ENCODE measurements at places on chromosomes 5 and 9.

DNA sequence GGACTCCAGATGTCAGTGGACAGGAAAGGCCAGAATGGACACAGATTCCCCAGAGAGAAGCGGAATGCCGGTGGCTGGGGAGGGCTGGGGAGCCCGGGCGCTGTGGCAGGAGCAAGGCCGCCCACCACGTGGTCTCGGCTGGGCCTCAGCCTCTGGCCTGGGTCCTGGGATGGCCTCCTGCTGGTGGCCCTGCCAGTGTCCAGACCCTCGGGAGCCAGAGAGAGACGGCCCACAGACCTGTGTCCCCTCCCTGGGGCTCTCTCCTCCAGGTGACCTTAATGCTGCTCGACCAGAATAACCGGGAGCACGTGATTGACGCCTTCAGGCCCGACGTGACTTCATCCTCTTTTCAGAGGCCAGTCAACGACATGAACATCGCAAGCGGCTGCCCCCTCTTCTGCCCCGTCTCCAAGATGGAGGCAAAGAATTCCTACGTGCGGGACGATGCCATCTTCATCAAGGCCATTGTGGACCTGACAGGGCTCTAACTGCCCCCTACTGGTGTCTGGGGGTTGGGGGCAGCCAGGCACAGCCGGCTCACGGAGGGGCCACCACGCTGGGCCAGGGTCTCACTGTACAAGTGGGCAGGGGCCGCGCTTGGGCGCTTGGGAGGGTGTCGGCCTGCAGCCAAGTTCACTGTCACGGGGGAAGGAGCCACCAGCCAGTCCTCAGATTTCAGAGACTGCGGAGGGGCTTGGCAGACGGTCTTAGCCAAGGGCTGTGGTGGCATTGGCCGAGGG, 19.0 kb downstream of the FBXW5 start:
- no peak for DNase-seq

GRCh38 chr5:83471405-83472212, at the start of gene VCAN:
VCAN (plus strand) TSS chr5:83471744; CDS start chr5:83483519, 11,775 bp downstream.
- DNase-seq: no peak

GRCh38 chr5:42349163-42349562, 74.1 kb upstream of the GHR start:
- no peak for DNase-seq

DNA sequence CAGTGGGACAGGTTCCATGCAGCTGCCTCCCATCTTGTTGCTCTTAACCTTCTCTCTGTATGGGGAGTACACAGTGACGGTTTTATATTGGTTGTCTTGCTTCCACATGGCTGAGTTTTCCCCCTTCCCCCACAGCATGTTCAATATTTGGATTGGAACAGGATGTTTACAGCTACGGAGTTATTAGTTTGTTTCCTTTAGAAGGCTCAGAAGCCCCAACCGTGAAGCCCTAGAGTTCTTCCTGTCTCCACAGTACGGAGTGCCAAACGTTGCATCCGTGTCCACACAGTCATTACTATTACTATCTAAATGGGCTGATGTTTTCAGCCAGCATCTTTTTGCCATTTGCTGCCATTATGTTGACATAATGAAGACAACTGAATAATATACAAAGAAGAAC, 277.5 kb downstream of the MARCHF11 start:
- no peak for DNase-seq

DNA sequence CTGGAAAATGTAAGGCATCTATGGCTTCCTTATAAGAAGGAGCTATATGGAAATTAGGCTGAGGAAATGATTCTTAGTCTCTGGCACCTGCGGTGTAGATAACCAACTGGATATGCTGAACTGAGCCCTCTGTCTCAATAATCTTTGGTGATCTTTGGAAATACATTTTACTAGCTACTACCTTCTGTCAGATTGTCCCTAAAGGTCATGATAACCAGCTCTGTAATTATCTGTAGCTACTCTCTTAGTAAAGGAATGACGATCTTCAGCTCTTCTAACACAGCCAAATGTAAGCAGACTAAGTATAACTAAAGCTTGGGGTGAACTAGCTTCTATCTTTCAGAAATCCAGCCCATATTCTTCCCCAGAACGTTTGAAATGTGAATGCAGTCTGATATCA, 124.9 kb upstream of the GRHPR start:
- DNase-seq: no peak

GRCh38 chr9:132026932-132027585, 52.6 kb downstream of the MED27 start:
- DNase-seq: no peak

- no peak for DNase-seq
Measured at GRCh38 chr5:179920175-179920574, 12.5 kb upstream of the TBC1D9B start.

DNA sequence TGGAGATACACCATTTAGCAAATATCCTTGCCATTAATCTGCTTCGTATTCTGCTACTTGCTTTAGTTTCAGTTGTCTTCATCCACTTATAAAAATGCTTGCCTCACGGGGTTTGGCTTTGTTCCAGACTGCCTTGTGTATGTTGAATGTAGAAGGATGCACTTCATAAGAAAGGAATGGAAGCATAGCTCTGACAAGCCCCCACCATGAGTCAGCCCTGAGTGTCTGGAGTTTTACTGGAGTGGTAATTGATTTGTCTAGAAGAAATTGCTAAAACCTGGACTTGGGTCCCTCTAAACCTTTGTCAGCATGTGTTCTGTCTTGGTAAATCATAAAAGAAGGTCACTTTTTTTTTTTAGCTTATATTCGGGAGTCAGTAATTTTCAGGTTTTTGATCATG, 4.6 kb downstream of the TEX48 start:
- no peak for DNase-seq

DNA sequence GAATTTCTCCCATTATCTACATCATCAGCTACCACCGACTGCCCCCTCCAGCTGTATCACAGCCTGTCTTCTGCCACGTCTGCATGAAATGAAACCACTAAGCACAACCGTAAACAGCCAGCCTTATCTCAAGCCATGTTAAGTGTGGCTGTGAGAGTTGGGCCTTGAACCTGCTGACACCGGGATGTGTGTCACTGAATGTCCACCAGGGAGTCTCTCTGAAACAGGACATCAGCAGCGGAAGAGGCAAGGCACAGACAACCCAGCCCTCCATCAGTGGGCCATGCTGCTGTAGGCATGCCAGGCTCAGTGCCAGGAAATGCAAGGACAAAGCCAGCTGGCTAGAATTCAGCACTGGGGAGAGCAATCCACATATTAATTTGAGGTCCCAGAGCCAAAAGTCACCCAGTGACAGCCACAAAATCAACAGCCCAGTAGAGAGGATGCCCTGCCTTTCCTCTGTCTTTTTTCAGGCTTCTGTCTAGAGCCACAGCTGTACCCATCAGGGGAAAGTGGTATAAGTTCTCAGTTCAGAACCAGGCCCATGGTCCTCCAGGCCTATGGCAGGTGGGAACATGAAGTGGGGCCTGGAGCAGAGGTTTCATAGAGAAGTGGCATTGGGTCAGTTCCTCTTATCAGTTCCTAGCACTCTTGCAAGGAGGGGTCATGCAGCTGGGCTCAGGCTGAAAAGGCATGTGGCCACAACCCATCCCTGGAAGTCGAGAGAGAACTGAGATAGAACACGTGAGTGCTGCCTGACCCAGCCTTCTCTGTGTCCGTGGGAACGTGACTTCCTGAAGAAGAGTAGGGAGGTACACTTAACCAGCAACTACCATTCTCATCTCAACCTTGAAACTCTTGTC, 199.4 kb downstream of the ESM1 start:
- no peak for DNase-seq

DNA sequence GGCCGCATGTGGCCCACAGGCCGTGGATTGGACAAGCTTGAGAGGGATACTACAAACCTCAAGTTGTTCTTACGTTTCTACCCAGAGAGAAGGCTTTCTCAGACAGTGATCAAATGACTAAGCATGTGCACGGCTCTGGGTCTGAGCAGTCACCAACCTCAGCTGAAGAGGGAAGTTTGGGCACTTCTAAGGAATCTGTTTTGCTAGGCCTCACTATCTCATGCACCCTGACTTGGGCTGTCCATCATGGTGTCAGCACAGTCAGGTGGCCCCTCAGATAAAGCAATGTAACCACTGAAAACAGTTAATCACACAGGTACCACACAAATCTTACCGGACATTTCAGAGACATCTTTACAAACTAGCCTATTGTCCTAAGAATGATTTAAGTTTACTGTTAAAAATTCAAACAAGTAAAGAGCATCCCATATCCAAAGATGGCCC, 24.6 kb downstream of the CSF2 start:
- DNase-seq: no peak

GRCh38 chr5:134227776-134228175, 1.9 kb upstream of the PPP2CA start:
- DNase-seq: no peak

- no peak for DNase-seq
Measured at GRCh38 chr5:111779260-111779921, 22.4 kb upstream of the NREP start.

DNA sequence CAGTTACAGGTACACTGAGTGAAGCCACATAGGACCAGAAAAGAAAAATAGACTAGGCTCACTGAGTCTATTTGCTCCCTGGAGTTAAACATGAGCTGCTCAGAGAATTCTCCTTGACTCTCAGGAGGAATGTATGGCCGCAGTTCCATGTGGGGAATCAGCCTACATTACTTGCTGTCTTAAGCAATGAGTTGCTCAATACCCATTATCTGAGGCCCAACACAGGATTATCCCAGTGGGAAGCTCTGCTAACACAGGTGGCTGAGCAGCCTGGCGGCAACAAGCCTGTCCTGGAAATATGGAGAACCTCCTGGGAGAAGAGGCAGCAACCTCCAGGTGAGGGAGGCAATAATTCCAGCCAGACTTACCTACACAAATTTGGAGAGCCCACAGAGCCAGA, 177.5 kb upstream of the NREP start:
- DNase-seq: no peak

DNA sequence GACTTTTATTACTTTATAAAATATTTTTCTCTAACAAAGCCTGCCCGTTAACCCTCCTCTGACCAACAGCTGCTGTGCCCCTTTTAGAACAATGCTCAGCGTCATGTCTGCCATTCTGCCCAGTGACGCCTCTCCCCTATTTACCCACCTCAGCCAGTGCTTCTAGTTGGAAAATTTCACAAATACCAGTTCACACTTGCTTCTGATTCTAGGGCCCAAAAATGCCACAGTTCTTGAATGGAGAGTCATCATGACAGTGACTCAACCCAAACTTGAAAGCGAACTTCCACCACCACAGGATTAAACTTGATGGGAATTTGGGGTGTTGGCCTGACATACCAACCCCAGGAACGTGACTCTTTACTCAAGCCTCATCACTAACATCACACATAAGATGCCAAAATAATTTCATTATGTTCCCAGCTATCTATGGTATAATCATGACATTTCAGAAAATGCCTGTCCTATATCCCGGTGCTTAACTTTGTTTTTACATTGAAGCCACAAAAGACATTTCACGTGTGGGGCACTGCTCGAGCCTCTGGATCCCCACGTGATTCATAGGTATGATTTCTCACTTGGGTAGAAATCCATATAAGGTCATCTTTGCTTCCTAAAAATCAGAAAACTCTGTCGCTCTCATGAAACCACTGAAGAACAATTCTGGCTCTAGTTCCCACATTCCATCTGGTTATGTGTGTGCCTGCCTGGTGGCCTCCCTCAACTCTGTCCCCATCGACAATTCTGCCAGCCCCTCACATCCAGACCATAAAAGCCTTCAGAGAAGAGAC, 220.9 kb downstream of the ACTL7B start:
- no peak for DNase-seq

GRCh38 chr5:34501016-34501415, 155.1 kb upstream of the RAI14 start:
- DNase-seq: no peak

DNA sequence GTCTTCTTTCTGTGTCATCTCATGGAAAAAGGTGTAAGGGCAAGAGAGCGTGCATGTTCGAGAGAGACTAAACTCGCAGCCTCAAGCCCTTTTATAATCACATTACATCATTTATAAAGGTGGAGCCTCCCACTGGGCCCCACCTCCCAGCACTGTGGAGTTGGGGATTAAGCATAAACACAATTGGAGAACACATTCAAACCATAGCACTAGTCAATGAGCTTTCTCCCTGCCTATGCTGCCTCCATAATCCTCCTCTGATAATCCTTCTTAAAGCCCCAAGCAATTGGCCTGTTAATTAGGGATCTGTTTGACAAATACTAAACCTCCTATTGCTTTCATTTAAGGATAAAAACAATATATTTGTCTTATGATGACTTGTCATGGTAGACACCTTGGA, 99.6 kb downstream of the NMUR2 start:
- DNase-seq: no peak

- DNase-seq: no peak
Measured at GRCh38 chr5:135217669-135218485, 181.2 kb downstream of the MACROH2A1 start.

- DNase-seq: no peak
Measured at GRCh38 chr5:7793895-7794294, 57.0 kb downstream of the CFAP90 start.

DNA sequence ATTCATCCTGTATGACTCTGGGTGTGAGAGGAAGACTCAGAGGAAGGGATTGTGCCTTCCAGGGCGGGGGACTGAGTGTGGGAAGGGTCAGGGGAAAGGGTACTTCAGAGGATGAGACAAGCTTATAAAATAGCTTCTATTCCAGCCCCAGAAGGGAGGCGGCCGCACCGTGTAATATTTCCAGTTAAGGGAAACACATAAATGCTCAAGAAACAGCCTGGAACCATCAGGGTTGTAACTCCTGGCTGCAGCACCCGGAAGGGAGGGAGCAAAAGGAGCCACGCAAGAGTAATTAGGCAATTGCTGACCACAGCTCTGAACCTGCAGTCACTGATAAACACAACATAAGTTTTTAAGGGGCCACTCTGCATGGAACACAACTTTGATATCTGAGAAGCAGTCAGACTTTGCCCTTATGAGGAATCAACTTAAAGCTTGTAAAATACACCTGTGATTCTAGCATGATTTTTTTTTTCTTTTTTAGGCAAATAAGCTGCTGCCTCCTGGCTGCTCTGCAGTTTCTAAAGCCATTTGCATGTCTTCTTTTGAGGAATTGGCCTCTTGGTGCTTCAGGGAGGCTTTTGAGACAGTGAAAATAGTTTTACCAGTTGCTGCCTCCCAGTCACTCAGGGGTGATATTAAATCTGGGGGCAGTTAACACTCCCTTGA, 382.7 kb downstream of the ENC1 start:
- no peak for DNase-seq

GRCh38 chr9:93826209-93826608, 128.9 kb downstream of the BARX1 start:
- DNase-seq: no peak

GRCh38 chr5:61918611-61919010, 387.4 kb upstream of the KIF2A start:
- no peak for DNase-seq

DNA sequence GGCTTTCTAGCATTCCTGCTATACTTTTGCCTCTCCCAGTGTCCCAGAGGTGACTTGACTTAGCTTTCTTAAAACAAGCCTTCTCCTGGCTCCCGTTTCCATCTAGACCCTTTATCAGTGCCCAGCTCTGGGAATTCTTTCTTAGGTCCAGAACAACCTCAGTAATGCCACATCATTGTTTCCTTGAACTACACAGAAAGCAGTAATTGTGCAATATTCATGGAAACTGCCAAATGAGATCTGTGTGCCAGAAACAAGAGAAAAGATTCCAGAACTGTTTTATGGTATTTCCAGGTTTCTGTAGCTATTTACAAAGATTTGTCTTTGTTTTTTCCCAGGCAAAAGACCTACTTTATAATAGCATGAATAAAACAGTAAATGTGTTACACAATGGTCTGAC, 391.3 kb downstream of the SLCO4C1 start:
- no peak for DNase-seq

- no peak for DNase-seq
Measured at GRCh38 chr5:11540112-11540511, 364.1 kb downstream of the CTNND2 start.

Measured in stimulated activated CD8-positive, alpha-beta memory T cell treated with anti-CD3 and anti-CD28 coated beads, Interleukin-7, amount 100 ng/mL, for 1 hour (primary cell).